ENCODE measurements at places on chromosomes 16 and 17.

DNA sequence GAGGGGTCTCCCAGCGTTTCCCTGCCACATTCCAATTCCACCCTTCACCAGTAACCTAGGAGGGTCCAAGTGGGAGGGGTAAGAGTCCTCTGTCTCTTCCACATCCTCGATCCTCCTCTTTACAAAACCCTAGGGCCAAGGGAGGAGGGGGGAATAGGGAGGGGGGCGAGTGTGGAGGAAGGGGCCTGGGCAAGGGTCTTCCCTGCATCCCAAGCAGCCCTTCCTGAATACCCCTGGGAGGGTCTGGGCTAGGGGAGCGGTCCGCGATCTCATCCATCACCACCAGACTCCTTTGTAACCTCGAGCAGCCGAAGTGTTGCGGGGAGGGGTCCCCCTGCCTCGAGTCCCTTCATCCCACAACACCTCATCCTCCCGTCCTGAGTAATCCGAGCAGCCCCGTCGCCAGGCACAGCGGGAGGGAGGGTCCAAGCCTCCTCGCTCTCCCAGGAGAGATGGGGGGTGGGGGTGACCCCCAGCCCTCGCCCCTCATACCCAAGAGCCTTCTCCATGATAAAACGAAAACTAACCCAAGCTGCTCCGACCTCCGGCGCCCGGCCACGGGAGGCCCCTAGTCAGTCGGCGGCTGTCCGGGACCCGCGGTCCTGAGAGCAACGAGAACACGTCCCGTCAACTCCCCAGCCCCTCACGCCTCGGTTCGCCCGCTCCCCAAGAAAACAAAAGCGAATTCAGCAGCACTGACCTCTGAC lies 502 bp downstream of the SMPD3 start:
- no peak for DNase-seq

GRCh38 chr17:72238157-72238673 lies 117.4 kb downstream of the SOX9 start:
- no peak for DNase-seq

GRCh38 chr16:80803339-80804055 lies 901 bp downstream of the CDYL2 start:
- DNase-seq: peak; percentile 60

DNA sequence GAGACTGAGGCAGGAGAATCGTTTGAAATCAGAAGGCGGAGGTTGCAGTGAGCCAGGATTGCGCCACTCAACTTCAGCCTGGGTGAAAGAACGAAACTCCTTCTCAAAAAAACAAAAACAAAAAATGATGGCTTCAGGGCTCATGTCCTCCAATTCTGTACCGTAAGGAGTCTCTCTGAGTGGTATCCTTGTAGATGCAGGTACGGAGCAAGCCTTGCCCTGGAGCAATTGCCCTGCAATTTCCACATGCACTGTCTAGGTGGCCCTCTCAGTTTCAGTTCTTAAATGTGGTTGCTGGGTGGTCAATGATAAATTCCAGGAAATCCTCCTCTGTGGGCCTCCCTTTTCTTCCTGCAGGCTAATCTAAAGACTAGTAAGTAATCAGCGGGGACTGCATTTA lies 10.6 kb downstream of the TMEM238L start:
- DNase-seq: no peak

DNA sequence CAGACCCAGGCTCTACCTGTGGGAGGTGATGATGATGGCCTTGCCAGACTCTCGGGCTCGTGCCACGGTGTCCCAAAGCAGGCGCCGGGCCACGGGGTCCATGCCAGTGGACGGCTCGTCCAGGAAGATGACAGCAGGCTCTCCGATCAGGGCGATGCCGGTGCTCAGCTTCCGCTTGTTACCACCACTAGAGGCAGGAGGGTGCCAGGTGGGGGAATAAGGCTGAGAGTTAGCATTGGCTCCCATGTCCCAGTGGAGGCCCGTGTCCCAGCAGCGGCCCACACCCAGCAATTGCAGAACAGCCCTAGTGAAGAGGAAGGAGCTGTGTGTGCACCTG lies 10.3 kb upstream of the RNPS1 start:
- no peak for DNase-seq

GRCh38 chr16:59905131-59905530 lies 1171.0 kb upstream of the GOT2 start:
- DNase-seq: no peak

- DNase-seq: no peak
Observed at GRCh38 chr17:72575542-72576233, 454.9 kb downstream of the SOX9 start.

DNA sequence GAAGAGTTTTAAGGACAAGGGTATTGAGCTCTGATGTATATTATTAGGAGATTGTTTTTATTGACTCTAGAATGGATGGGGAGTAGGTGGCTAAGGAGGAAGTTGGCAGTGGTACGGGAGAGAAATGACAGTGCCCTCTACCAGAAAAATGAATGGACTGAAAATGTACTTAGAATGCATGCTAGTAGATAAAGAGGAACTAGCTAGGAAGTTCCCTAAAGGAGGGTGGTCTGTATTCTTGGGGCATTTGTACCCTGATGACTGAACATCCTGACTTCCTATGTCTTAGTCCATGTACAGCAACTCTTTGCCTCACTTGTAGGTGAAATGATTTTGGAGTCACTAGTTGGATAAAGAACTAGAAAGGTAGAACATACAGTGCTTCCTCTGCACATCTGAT lies 581.5 kb upstream of the RBFOX1 start:
- DNase-seq: no peak

DNA sequence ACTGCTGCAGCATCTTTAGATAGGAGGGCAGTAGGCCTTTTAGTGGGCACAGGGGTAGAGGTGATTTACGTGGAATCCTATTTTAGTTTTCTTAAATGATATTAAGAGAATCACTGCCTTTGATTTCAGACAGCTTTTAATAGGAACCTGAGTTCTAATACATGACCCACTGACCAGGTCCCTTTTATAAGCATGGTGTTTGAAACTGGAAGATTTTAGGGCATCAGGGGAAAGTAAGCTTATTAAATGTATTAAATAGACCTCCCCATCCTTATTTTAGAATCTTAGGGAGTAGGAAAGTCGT lies 2.0 kb downstream of the MSL1 start:
- DNase-seq: no peak

DNA sequence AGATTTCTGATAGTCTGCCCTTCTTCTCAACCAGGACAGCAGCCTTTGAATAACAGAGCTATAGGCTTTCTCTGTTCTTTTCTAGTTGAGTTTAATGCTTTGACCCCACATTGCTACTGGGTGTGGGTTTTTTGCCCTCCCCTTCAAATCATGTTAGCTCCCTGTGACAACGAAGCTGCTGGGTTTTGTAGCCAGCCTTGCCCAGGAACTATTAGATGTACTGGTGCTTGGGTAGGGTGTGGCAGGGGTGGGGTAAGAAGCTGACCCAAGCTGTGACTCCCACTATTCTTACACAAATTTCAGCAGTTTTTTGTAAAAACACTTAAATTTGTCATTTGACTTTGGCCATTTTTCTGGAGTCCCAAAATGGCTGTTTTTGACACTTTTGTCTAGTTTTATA lies 69.7 kb downstream of the NLK start:
- DNase-seq: no peak

All from activated naive CD4-positive, alpha-beta T cell treated with Interleukin-2 at 50 U/mL for 16 hours (primary cell).